ENCODE measurements at places on chromosomes 6 and 20.
A peak's percentile ranks its signal among the peaks of the same experiment; 100 is the strongest.

DNA sequence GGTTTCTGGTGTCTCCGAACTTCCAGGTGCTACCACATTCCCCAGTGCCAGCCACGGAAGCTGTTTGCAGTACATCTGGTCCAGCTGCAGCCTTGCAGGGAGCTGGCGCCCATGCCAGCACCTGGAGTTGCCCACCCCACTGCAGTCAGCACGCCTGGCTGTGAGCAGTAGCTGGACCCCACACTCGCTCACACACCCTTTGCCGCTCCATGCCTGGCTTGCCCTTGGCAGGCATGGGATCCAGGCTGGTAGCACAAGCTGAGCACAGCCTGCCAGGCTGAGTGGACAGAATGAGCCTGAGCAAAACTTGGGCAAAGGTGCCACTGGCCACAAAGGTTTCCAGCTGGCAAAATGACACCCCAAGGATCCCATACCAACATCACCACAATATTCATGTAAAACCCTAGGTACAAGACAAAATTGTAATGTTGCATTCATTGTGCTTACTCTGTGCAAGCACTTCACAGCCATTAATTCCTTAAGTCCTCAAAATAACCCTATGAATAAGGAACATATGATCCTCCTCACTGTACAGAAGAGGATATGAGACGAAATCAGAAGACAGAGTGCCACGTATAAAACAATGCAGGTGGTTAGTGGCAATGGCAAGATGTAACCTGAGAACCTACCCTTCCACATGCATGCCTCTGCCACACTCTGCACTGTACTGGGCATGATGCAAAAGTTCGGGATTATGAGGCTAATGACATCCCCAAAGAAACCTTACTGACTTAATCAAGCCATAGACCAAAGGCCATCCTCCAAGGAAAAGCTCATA is 18.3 kb downstream of the KIF16B start:
- no peak for DNase-seq

- DNase-seq, result no peak
Measured at GRCh38 chr20:43863330-43863729, 51.3 kb upstream of the TOX2 start.

DNA sequence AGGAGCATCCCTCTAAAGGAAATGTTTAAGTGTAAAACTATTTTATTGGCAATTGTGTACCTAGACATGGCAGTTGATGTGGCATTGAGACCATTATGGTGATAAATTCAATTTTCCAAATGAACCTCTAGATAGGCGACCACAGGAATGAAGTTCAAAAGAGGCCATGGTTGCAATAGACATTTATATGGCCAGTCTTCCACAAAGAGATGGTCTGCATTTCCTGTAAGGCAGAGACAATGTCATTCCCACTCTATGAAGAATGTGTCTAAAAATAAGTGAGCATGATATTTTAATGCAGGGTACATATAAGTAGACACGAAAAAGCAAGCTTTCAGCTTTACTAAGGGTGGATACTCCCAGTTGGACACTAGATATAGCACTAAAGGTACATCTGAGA is 40.9 kb downstream of the THEMIS start:
- DNase-seq, result no peak

DNA sequence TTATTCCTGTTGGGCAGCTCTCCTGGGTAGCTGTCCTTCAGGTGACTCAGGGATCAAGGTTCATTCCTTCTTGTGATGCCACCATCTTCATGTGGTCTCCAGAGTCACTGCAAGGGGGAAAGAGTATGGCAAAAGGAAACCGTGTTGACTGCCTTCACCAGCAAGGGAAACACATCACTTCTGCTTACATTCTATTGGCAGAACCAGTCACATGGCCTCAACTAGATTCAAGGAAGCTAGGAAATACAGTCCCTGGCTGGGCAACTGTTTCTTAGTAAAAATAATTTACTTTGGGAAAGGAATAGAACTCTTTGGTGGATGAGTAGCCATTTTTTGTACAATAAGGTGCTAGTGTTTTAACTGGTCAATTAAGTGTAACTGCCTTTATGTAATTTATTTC is 5.3 kb downstream of the ANKRD6 start:
- no peak for DNase-seq

- DNase-seq, result no peak
Measured at GRCh38 chr6:157552820-157553485, 172.0 kb downstream of the ZDHHC14 start.

GRCh38 chr6:31402324-31403282 is 792 bp upstream of the MICA start:
- DNase-seq, result peak; percentile 3

DNA sequence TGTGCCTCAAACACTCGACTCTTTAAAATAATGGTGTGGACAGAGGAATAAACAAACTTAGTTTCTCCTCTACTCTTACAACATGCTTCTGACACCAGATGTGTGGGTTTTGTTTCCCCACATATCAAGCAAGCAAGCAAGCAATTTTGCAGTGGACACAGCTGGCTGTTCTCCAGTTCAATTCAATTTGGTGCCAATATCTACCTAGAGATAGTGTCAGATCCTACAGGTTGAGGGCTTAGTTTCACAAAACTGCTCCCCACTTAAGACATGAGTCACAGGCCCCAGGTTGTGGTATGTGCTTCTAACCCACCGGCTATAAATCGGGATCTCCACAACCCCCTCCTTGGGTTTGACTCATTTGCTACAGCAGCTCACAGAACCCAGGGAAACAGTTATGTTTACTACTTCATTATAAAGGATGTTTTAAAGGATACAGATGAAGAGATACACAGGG is 131.4 kb upstream of the TRAF3IP2 start:
- no peak for DNase-seq

DNA sequence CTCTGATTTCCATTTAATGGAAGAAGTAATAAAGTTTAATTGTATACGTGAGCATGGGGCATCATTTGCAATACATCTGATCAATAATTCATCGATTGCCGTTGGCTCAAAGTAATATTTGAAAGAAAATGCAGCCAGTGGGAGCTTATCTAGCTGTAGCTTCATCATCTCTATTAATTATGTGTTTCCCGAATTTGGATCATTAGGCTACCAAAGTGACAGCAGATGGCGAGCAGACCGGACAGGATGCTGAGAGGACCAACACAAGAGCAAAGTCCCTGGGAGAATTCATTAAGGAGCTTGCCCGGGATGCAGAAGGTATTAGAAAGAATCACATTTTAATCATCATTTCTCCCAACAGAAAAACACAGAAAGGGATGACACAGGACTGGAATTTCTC is 327.1 kb downstream of the ARHGAP18 start:
- no peak for DNase-seq

DNA sequence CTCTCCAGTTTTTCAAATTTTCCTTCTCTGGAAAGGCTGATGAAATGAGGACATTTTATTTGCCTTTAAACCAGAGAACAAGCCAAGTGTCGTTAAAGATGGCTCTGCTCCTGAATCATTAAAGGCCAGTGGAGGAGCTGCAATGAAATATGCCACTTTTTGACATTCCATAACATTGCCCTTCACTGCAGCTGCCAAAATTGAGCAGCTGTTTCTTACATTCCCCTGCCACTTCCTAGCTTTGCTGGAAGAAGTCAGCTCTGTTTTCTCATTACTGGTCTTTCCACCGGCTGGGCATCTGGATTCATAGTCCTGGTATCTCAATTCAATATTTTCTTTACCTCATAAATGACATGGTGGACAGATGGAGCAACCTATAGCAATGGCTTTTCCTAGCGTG is 45.5 kb upstream of the NRN1 start:
- no peak for DNase-seq
